ENCODE measurements at places on chromosomes 1 and 21.

- DNase-seq, result no peak
These were observed 54.9 kb downstream of the AK5 start for GRCh38 chr1:77336729-77337128.

- DNase-seq, result no peak
These were observed at the start of gene LCE5A for GRCh38 chr1:152510503-152510902. TSS of gene LCE5A (plus strand) at chr1:152510803. CDS start at chr1:152511535, 732 bp downstream.

DNA sequence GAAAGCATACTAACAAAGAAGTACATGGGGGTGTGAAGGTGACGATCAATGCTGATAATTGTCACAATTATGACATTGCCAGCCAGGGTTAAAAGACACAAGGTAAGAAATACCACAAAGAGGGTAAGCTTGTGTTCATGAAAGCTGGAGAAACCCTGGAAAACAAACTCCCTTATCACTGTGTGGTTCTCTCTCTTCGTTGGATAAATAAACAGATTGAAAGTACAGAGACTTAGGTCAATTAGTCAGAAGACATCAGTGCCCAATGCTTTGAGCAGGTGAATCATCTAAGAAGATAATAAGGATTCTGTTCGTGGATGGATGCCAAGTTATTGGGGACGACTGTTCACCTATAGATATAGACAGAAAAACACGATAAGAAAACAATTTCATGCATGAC, 22.4 kb upstream of the FCER1A start:
- no peak for DNase-seq

DNA sequence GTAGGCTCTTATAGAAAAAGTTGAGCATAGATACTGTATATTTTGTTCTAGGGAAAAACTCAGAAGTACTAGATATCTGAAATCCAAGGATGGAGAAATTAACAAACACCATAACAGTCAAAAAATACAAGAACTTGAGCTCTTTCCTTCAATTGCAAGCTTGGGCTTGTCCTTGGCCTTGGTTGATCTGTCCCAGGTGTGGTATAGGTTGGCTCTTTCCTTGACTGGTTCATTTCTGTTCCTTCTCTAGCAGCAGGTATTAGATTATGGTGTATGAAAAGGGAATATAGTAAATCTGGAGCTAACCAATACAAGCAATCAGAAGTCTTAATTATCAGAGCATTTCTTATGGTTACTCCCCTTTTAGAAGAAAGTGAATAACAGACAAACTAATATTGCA, 198.6 kb downstream of the GPATCH2 start:
- no peak for DNase-seq

GRCh38 chr1:206779638-206780037, 7.3 kb upstream of the IL10 start:
- no peak for DNase-seq

DNA sequence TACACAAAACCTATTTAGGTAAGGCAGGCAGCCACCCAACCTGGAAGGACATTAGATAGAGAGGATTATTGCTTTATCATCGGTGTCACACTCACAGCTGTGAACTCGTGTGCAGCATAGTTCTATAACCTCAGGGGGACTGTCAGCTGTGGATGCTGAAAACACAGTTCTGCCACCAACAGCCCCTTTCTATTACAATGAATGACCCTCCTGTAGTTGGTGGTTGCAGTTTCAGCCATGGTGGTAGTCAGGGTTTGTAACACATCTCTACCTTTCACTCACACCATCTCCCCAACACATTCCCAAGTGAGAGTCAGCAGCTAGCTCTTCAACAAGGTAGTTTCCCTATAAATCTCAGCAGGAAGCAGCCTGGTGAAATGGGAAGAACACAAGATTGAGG, 136.8 kb downstream of the ZC3H11B start:
- no peak for DNase-seq

DNA sequence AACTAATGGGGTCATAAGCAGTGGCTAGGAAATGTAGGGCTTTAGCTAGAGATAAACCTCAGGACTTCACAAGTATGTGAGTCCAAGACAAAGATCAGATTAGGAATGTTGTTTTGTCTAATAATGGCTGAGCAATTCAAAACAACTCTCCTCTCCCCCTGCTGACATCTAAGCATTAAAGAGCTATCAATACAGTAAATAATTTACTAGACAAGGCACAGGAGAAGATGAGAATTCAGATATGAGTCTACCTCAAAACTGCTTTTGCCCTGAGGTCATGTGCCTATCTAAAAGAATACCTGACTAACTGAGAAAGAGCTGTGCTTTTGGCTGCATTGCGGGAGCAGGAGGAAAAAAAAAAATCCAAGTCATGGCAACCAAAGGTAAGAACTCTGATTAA, 86.8 kb downstream of the SPATA17 start:
- no peak for DNase-seq

GRCh38 chr1:67748630-67749029, 63.6 kb downstream of the GADD45A start:
- DNase-seq, result no peak

DNA sequence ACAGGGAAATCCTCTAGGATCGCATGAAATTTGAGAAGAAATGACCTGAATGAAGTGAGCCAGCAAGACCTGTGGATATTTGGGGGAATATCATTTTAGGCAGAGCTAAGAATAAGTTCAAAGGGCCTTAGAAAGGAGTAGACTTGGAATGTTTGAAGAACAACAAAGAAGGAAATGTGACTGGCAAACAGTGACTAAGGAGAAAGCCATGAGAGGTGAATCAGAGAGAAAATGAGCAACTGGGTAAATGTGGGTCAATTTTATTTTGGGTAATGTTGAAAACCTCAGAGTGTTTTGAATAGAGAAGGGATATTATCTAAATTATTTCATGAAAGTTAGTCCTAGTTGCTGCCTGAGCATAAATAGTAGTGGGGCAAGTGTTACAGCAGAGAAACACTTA, 672.8 kb downstream of the LMO4 start:
- DNase-seq, result no peak

DNA sequence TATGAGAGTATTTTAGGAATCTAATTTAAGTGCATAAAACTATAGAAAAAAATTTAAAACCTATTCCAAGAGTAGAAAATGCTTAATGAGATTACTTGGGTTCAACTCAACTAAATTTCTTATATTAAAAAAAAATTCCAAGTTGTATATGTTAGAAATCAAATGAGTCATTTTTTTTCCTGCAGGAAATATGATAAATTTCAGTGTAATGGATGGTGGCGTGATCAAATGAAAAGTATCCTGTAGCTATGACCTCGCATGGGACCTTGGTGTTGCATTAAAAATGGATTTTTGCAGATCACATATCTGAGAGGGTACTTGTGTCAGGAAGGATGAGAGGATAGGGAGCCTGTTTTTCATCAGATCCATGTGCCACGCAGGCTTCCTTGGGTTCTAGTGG, 17.9 kb downstream of the ATP5PO start:
- DNase-seq, result no peak

DNA sequence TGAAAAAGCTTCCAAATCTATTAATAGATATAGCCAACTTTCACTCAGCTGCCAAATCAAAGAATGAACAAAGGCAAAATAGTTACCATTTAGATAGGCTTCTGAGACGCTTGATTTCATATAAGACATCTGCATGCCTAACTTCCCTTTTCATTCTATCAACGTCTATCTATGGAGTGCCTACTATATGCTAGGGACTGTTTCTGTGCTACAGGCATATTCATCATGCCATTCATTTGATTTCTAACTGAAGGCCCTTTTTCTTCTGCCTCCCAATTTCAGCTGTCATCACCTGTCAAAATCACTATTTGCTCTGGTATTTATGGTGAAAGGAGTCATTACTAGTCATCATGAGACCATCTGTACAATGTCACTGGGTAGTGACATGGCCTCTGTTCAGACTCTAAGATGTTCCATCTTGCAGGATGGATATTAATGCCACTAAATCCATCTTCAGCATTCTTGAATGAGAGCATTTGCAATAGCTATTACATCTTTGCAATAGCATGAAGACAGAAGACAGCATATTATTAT, 4.3 kb upstream of the KRTAP13-1 start:
- DNase-seq, result no peak

- DNase-seq, result no peak
These were observed 32.7 kb downstream of the TRIM11 start for GRCh38 chr1:228373681-228374571.

DNA sequence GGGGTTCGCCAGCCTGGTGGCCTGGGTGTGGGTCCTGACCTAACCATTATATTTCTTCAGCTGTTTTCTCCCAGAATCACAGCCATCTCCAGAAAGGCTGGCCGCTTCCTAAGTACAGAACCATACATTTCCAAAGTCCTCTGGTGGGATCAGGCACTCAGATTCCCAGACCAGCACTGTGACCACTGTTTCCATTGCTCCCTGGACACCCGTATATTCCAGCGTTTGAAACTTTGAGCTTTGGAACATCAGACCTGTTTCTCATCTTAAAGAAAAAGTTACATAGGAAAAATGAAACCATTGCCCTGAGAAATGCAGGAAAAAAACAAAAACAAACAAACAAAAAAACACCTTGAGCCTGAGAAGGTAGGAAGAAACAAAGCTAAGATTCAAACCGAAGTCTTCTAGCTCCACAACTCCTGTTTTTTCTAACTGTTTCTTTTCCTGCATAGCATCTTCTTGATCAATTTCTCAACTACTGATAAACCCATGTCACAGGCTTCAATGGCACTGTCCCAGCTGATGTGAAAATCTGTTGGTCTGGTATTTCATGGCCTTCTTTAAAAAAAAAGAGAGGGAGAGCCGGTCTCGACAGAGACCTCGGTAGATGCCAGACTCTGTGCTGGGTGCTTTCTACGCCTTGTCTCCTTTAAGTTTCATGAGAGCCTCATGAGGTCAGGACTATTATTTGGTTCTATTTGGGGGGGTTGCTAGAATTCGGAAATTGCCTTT, 221.3 kb downstream of the TOMM20 start:
- DNase-seq, result no peak

- no peak for DNase-seq
These were observed 881.5 kb downstream of the LTN1 start for GRCh38 chr21:28111151-28111619.

DNA sequence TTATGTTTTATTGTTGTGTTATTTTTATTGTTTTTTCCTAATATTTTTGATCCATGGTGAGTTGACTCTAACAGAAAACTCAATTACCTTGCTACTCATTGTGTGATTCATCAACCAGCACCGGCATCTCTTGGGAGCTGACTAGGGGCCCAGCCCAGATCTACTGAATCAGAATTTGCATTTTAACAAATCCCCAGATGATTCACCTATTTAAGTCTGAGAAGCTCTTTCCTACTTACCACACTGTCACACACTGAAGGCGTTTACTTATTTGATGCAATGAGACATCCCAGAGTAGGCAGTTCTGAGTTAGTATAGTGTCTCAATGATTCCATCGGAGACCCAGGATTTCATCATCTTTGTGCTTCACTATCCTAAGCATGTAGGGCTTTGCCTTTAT, 416.6 kb downstream of the RWDD3 start:
- DNase-seq, result no peak

DNA sequence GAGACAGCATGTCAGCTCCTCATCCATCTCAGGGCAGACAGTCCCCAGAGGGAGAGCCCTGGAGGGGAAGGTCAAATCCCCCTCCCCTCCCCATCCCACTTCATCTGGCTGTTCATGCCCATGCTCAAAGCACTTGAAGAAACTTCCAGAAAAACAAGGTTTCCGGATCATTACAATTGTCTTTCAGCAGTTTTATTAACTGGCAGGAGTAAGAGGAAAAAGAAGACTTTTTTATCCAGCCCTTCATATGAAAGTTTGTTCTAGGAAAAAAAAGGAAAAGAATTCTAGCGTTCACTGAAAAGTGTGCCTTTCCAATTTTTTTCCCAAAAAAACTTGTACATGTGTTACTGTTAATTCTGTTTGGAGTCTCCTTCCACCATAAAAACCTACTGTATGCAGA, 145.7 kb upstream of the TIAM1 start:
- no peak for DNase-seq

DNA sequence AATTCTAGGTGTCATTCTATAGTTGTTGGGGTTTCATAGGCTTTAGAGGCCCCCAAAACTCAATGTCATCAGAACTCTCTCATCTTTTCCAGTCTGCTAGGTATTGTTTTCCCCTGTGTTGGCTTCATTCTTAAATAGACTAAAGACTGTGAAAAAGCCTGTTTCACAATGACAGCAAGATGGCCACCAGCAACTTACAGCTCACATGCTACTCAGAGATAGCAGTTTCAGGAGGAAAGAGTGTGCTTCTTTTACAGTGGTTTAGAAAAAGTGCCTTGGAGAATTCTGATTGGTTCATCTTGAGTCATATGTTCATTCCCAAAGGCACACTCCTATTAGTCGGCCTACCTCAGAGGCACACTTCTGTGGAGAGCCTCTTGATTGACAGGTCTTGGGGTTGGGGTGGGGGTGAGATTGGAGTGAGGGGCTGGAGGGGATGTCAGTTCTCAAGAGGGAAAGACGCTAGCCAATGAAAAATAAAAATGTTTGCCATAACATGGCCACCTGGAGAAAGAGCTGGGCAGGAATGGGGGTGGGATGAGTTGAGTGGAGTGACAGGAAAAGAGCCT, 8.5 kb downstream of the IL23R start:
- DNase-seq, result no peak

GRCh38 chr1:102186536-102186935, 189.8 kb upstream of the OLFM3 start:
- no peak for DNase-seq

DNA sequence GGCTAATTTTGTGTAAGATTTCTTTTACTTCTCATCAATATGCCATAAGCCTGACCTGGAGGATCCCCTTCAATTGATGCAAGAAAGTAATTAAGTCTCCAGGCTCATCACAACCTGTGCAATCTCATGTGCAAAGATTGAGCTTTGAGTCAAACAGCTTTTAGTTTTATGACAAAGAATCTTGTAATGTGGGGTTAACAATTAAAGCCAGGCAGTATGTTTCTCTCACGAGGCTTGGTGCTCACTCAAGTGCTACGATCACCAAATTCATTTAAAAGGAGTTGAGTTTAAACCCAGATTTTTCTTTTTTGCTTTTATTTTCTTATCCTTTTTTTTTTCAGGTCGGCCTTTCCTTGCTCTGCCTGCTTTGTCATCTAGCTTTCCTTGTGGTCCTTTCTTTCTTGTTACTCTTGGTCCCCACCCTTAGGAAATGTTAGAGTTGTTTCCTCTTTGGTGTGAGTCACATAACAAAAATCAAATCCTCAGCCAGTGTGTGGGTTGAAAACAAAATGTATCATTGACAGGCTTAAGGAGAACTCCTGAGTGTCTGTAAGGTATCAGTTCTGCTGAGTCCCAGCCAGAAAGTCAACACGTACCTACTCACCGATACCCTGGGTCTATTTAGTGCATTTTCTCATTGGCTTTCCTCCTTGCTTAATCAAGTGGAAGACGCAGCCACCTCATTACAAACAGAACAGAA, 1037.2 kb downstream of the ADGRL2 start:
- no peak for DNase-seq

DNA sequence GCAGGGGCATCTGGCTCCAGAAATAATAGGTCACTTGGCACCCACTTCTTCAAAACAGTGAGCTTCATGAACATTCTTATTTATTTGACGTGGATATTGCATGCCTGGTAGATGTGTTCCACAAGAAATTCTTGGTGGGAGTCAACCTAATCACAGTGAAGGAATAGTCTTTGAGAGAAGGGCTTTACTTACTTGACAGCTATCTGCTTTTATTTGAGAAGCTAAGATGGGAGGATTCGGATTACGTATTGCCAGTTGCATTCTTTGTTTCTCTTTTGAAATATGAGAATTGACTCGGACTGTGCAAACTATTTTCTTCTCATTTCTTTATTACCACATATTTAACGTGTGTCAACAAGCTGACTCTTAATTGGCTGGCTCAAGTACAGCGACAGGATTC, 117.2 kb downstream of the FASLG start:
- no peak for DNase-seq

GRCh38 chr1:180234369-180235076, 4.5 kb downstream of the LHX4 start:
- DNase-seq, result no peak

- no peak for DNase-seq
These were observed 35.7 kb downstream of the TTC39A start for GRCh38 chr1:51294566-51295184.

GRCh38 chr1:34165422-34165921, 442 bp upstream of the CSMD2 start:
- DNase-seq, result no peak

All from neural crest cell (in vitro differentiated cells).